GM12891 (cell line): ENCODE measurements at places on chromosomes 1 and 21.

GRCh38 chr1:5637171-5637570 lies 355.1 kb downstream of the NPHP4 start:
- no peak for DNase-seq

DNA sequence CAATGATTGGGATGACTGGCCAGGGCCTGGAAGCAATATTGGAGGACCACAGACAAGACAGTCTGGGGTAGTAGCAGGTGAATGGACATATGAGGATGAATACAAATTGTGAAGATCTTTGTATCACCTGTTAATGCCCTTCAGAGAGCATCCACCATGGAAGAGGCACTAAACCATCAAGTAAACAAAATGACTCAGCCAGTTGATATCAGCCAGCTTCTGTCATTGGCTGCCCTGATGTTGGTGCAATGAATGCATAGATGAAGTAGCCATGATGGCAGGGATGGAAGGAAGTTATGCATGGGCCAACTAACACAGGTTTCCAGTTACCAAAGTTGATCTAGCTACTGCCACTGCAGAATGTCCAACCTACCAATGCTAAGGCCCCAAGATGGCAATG lies 16.1 kb upstream of the ERI3 start:
- DNase-seq, result no peak

GRCh38 chr1:157142765-157143423 lies 4.7 kb upstream of the ETV3 start:
- DNase-seq, result no peak

DNA sequence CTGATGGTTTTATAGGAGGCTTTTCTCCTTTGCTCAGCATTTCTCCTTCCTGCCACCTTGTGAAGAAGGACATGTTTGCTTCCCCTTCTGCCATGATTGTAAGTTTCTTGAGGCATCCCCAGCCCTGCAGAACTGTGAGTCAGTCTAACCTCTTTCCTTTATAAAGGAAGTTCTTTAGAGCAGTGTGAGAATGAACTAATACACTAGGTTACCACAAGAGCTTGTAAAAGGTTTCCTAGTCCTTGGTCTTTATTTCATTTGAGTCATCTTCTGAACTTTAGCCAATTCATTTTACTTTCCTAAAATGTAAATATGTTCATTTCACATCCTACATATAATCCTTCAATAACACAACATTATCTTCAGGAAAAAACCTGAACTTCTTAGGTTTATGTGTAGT lies 365.3 kb downstream of the HHIPL2 start:
- DNase-seq, result no peak
